Left renal cortex interstitium (tissue), 4 donors: ENCODE measurements at places on chromosomes 7 and 10. TPM values are rescaled to one million over a fixed set of nuclear protein-coding genes. Genes with fewer than 3 reads are reported as not detected.

- no peak for DNase-seq
Observed at GRCh38 chr10:51468424-51468823, 231.0 kb downstream of the CSTF2T start.

GRCh38 chr7:84393786-84394185 is 199.2 kb upstream of the SEMA3A start:
- no peak for DNase-seq

DNA sequence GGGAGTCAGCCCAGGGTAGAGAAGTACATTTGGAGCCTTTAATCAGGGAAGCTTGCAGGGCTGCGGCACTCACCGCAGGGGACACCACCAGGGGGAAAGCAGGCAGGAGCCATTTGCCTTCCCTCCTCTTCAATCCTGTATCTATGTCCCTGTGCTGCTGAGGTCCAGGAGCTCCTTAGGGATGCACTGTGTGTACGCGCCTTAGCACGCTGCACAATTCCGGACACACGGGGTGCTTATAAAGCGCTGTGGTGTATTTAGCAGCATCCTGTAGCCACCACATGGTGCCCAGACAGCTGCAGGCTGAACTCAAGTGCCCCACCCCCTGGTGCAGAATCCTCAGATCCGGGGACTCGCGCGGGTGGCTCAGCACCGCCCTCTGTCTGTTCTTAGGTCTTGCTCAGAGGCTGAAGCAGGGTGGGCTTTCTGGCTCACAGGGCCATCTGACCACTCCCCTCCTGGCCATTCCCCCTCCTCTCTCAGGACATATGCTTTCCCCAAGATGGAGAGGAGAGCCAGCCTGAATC is 421.4 kb downstream of the SDK1 start:
- DNase-seq, result no peak

DNA sequence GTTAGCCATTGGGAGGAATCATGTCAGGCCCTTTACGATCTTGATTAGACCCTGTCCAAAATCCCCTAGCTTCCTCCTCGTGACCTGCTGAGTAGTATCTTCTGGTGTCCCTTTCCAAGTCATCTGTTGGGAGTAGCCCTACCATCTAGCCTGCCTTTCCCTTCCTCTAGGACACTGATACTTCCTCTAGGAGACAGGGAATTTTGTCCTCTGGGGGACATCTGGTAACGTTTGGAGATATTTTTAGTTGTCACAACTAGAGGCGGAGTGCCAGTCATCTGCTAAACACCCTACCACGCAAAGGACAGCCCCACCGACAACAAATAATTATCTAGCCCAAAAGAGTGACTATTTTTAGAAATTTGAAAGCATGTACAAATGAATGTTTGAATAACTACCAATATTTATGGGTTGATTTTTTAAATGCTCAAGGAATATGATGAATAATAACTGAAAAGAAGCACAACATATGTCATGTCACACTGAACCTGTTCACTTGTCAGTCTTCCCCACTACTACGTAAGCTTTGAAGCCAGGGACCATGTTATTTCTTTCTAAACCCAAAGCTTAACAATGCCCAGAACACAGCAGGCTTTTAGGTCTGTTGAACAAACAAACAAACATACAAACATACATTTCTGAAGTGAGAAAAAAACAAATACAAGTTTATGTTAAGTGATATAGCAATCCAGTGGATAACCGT is 105.9 kb downstream of the ARHGAP12 start:
- no peak for DNase-seq

DNA sequence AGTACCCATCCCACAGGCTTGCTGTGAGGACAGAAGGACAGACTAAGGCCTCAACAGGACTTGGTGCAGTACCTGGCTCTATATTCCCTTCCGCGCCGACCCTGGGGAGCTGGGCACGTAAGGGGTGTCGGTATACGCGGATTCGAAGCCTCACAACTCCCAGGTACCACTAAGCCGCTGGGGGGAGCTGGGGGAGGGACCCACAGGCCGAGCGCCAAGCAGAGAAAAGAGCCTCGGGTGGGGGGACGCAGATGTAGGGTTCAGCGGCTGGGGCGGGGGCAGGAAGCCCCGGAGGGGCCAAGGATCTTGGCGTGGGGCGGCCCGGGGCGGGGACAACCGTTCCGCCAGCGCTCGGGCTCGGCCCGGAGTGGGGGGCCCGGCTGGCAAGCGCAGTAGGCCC is 126.4 kb upstream of the ZNF746 start:
- DNase-seq, result peak; percentile 12

DNA sequence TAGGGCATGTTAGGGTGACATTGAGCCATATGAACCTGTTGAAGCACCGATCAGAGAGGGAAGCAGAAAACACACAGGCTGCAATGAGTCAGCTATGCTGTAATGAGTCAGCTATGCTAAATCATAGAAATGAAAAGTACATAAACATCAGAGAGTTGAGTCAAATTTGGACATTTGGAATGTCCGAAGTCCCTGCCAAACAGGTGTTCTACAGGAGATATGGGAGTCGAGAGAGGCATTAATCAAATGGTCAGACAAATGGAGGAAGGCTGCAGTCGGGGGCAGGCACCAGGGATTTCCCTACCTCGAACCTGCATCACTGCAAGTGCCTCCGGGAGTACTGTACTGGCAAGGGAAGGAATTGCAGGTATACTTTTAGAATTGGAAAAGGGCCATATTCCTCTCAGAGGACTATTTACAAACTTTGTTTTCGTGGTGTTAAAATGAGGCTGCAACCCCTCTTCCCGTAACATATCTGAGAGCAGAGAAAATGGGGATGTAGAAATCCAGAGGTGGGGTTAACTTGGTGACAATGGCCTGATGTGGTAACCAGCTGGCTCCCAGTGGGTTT is 8.8 kb upstream of the ZC3HAV1 start:
- no peak for DNase-seq

DNA sequence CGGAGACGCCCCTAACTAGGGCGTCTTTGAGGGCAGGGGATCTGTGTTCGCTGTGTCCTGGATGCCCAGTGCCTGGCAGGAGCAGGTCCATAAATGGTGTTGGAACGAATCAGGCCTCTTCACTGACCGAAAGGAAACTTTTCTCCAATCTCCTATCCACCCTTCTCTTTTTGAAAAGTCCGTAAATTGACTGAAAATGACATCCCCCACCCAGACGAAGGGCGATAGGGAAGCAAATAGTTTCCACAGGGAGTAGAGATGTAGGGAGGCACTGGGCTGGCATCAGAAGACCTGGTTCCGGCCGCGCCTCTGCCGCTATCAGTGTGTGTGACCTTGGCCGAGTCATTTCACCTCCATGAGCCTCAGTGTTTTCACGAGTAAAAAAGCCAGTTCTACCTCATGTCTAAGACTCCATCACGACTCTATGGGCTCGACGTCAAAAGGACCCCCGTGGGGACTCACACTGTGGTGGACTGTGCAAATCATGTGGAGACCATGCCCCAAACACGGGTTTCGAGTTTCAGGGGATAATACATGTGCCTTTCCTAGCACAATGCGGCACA is 497 bp upstream of the RAB11FIP2 start:
- DNase-seq, result no peak

DNA sequence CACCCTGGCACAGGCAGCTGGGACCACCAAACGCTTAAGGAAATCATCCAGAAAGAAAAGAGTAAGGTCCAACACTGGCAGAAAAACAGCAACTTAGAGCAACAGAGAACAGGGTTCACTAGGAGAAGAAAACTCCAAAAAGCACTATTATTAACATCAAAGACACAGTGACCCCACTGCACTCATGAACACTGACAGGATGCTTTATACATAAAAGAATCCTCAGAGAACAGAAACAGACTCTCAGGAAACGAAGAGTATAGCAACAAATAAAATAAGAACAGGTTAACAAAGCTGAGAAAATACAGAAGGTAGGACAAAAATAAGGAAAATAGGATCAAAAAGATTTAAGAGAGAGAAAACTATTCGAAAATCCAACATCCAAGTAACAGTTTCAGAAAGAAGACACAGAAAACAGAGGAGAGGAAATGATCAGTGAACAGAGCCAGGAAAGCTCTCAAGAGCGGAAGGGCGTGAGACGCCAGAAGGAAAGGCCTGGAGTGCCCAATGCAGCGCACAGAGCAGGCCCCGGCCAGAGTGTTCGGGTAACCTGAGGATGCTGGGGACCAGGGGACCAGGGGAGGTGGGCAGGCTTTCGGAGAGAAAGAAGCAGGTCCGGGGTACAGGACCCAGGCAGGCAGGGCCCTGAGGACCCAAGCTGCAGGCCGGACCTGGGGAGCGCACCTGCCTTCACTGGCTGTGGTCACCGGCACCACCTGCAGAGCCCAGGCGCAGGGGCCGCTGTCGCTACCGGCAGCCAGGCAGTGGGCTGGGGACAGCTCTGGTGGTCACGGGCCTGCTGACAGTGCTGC is 258.2 kb downstream of the MAD1L1 start:
- DNase-seq, result no peak

- no peak for DNase-seq
Observed at GRCh38 chr10:31242902-31243301, 76.1 kb upstream of the ZEB1 start.

DNA sequence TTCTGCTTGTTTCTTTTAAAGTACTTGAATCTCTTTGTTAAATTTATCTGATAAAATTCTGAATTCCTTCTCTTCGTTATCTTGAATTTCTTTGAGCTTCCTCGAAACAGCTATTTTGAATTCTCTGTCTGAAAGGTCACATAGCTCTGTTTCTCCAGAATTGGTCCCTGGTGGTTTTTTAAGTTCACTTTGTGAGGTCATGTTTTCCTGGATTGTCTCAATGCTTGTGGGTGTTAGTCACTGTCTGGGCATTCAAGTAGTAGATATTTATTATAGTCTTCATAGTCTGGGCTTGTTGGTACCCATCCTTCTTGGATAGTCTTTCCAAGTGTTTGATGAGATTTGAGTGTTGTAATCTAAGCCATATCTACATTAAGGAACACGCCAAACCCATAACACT is 1060.6 kb downstream of the LRMDA start:
- DNase-seq, result no peak

DNA sequence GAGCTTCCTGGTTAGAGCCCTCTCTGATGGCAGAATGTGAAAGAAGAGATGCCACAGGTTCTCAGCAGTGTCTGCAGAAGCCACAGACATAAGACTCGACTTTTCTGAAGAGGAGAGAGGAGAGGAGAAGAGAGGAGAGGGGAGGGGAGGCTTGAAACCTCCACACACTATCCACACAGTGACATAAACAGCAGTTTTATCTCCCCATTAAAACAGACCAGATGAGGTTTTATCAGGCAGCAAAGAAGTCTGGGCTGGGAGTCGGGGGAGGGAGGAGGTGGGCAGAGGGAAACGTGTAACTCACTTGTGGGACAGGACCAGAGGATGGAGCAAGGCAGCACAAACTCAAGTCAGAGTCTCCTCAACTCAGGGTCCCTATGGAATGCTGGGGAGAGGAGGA is 76.5 kb downstream of the XPNPEP1 start:
- no peak for DNase-seq

DNA sequence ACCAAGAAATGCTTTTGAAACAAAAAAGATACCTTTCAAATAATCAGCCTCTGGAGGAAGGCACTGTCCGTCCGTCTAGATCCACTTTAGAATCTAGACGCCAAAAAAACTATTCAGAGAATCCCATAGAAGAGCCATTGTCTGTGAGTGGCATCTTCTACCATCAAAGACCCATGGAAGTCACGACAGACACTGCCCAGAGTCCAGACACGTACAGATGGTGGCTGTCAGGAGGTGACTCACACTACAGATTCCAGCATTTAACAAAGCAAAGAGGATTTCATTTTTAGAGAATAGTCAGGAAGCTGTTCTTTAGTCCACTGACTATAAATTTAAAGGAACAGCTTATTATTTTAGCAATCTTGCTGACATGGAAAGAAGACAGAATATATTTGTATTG is 11.7 kb downstream of the C1QL3 start:
- DNase-seq, result no peak

GRCh38 chr7:132112657-132113056 is 463.6 kb downstream of the PLXNA4 start:
- DNase-seq, result no peak

GRCh38 chr7:42174391-42174912 is 62.6 kb downstream of the GLI3 start:
- peak; percentile 72 for DNase-seq

GRCh38 chr10:110005719-110006118 is 2.1 kb upstream of the ADD3 start:
- no peak for DNase-seq

- DNase-seq, result no peak
Observed at GRCh38 chr10:29709484-29710002, 74.8 kb upstream of the SVIL start.

The FBXL13 gene
- polyA plus RNA-seq, result 3.1 TPM

The VAX1 gene
- polyA plus RNA-seq, result not detected

The OR6V1 gene
- not detected for polyA plus RNA-seq

The CADPS2 gene
- polyA plus RNA-seq, result 51.0 TPM

The CPA5 gene
- polyA plus RNA-seq, result 0.14 TPM
